AG08395 (cell line): ENCODE measurements at places on chromosomes 7 and 10.

DNA sequence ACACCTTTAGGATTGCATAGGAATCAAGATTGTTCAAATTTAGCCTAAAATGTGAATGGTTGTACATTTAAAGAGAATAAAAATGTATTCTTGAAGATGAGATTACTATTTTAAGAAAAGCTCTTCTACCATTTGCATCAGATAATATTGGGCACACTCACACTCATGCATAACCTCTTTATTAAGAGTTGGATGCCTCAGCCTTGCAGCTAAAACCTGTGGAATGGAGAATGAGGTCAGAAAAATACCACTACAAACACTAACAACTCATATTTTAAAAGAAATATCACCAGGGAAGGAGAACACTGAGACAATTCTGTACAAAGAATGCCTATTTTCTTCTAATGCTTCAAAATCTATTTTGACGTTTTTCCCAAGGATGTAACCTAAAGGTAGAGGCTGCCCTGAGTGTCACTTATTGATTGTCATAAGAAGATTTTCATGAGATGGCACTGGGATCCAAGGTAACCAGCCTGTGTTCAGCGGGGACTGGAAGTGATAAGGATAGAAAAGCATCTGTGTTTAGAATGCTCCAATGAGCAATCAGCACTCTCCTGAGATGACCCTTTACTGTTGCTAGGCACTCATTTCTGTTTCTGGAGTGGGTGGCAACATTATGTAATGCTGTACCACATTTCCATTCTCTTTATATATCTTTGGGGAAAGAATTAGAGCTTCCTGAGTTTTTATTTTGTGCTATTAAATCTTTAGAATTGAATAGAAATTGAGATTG lies 26.6 kb downstream of the REEP3 start:
- peak; percentile 50 for DNase-seq

DNA sequence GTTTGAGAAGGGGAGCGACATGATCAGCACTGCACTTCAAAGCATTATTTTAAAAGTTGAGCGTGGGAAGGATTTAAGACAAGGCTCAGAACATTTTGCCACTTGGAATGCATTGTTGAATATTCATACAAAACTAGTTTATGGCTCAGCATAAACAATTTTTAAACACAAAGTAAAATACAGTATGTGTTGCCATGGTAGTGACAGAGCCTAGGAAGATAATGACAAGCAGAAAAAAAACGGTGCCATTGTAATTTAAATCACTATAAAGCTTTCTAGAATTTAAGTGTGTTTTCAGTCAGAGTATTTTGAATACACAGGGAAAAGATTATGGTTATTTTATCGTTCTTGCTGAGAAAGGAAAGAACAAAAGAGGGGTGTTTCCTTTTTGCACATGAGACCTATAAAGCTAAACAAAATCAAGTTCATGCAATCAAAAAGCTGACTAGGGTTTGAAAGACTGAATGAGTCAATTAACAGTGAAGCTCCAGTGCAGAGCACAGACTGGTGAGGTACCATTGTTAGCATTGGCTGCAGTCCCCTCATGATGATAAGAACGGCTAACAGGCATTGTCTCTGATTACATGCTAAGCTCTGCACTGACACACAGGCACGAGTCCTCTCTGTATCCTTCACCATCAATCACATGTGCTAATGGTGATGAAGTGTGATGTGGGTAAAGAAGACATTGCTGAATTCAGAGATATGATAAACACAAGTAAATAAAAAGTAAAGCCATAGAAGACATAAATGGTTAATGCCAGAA lies 181.9 kb upstream of the VSTM2A start:
- no peak for DNase-seq

- DNase-seq = peak; percentile 64
Observed at GRCh38 chr7:131692131-131692960, 135.9 kb upstream of the PODXL start.

DNA sequence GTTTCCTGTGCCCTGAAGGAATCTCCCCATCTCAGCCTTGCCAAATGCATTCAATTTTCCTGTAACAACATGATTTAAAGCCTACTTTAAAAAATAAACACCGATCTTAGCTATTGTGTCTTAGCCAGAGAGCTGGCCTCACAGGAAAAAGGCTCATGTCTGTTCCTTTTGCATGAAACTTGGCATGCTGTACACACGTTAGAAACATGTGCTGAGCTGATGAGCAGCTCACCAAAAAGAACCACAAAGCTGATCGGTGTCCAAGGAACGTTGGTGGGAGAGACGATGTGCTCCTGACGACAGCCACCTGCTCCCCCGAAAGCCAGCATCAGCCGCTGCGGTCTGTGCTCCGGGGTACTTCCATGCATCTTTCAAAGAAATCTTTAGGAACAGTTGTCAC lies 135.9 kb downstream of the ADARB2 start:
- no peak for DNase-seq

- peak; percentile 85 for DNase-seq
Observed at GRCh38 chr7:151448261-151449252, 8.6 kb upstream of the CRYGN start.
